ENCODE measurements at places on chromosomes 2 and 18.

DNA sequence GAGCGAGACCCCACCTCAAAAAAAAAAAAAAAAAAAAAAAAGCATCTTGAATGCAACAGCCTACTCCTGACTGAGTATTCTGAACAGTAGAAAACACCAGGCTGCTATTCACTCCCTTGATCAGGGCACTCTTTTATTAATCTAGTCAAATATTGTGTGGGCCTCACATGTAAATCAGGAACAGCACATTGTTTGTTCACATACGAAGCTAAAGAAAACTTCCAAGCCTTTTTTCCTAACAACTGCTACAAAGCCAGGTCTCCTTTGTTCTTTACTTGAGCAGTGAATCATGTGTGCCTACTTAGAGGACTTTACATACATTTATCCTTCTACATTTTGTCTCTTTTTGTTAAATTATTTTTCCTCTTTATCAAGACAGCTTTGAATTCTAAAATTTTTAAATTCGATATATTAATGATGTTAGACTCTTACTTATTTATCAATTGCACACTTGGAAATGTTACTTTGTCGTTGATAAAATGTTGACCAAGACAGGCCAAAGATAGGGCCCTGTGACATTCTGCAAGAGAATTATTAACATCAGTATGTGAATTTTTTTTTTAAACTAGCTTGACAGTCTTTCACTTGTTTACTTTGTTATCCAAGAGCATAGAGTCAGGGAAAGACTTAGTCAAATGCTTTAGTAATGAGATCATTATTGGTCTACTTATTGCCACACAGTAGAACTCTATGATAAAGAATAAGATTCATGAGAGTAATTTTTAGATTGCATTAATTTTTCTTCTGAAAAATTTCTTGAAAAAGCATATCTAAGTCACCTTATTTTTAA is 13.2 kb downstream of the SPATS2L start:
- DNase-seq = no peak

GRCh38 chr2:101152272-101153076 is 1.3 kb upstream of the TBC1D8 start:
- DNase-seq = peak; percentile 26

- DNase-seq = peak; percentile 73
Measured at GRCh38 chr2:68734688-68735525, at the start of gene ARHGAP25. ARHGAP25 (plus strand) TSS chr2:68734811; CDS start chr2:68735200, 389 bp downstream.

- no peak for DNase-seq
Measured at GRCh38 chr2:236210536-236210935, 42.4 kb upstream of the GBX2 start.

DNA sequence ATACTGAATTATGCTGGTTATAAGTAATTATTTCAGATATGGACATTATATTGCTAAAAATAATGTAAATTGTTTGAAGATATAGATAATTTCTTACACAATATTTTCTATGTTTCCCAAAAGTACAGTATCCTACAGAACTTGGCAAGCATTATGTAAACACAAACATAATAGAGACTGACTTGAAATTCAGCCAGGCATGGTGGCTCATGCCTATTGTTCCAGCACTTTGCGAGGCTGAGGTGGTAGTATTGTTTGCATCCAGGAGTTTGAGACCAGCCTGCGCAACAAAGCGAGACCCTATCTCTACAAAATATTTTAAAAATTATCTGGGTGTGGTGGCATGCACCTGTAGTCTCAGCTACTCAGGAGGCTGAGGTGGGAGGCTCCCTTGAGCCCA is 1300.5 kb upstream of the DDX18 start:
- no peak for DNase-seq

GRCh38 chr18:79917169-79917852 is 34.1 kb downstream of the SLC66A2 start:
- DNase-seq = no peak

DNA sequence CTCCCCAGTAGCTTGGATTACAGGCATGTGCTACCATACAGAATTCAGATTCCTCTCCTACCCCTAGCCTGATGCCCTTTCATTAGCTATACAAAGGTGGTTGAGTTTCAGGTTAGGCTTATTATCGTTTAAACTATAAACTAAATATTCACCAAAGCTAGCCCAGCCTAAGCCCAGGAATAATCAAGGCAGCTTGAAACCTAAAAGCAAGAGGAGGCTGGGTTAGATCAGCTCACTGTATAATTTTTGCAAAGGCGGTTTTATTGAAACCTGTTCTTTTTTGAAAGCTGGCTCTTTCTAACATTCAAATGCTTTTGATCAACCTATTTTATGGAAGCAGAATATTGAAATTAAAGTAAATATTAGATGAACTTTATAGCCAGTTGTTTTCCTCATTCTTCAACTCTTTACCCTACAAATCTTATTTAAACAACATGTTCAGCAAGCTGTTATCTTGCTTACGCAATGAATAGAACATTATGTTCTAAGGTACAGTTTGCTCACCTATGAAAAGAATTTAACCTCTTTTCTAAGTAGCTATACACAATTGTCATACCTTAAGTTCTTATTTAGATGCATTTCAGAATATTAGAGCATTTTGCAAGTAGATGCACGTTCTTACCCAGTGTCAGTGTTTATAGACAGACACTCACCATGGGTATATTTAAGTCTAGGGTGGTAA is 241.6 kb downstream of the NEDD4L start:
- no peak for DNase-seq

GRCh38 chr18:59051470-59052165 is 88.1 kb upstream of the SEC11C start:
- DNase-seq = no peak

- no peak for DNase-seq
Measured at GRCh38 chr18:79614211-79614955, 65.2 kb upstream of the CTDP1 start.

DNA sequence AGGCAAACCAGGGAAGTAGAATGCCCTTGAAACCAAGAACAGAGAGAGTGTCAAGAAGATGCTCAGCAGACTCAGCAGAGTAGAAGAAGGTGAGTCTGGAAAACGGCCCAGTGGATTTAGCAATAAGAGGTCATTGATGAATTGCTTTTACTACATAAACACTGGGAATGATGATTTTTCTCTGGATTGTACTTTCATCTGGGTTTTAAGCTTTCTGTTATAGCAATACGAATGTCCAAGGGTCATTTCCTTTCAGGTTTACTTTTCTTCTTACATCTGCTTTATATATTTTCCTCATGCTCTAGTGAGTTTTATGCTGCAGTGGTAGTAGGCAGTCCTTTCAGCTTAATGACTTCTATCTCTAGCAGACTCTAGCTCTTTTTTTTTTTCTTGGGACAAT is 16.9 kb downstream of the EML6 start:
- DNase-seq = no peak

GRCh38 chr2:12720278-12720620 is 3.5 kb downstream of the TRIB2 start:
- no peak for DNase-seq

- DNase-seq = no peak
Measured at GRCh38 chr2:1907291-1907690, 163.0 kb upstream of the PXDN start.

DNA sequence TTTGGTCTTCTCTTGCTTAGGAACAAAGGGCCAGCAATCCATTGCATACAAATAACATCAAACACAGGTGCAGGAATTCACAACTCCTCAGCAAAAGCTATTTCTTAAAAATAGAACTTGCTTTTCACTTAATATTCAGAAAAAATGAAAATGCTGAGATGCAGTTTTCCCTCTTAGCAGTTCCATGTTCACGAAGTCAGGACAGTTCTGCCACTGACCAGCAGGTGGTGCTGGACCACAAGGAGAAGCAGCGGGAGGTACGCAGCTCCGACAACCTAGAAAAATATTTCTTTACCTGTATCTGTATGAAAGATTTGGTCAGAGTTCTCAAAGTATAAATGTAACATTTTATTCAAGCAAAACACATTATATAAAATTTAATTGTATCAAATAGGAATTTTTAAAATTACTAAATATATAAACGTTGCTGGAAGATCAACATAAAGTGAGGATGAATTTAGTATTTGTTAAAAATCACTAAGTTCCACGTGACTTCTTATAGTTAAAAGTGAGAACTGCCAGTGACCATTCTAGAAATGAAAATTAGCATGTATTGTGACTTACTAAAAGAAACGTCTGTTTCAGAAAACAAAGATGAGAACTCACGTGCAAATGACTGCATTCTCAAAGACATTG is 48.8 kb downstream of the ADNP2 start:
- DNase-seq = peak; percentile 74

- DNase-seq = no peak
Measured at GRCh38 chr2:160425434-160426151, 68.0 kb downstream of the RBMS1 start.

DNA sequence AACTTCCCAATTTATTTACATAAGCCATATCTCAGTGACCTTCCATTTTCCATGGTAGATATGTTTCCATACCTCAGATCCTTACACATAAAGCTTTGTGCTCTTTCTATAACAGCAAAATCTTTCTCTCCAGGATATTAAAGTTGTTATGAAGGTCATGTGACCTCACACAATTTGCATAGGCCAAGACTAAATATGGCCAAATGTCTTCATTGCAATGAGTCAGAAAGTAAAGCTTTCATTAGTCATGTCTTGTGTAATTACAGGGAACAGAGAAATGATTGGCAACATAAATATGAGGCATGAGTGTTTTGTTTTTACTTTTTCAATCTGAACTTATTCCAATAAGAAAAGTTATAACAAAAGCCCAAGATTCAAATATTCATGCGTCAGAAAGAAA is 243.5 kb downstream of the ASXL3 start:
- no peak for DNase-seq

DNA sequence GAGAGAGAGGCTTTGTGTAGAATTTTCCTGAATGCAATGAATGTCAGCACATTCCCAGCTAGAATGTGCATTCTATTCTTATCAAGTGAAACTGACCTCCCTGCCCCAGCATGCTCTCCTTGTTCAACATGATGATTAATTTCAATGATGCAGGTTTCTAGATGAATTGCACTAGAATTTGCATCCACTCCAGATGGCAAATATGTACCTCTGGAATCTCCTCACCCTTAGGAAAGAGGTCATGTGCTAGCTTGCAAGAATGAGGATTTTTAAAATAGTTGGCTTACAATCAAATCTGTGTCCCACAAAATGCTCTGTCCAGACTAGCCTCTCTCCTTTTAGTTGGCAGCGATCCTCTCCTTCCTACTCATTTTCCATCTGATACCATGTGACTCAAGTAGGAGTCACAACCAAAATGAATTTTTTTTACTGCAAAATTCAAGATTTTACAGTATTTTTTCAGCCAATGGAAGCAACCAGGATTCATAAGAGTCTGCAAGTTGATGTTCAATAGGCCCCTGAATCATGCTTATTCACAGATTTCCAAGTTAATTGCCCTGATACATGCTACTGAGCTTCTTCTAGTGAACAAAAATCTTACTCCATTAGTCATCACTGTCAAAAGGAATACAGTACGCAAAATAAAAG is 21.0 kb upstream of the STAT4 start:
- no peak for DNase-seq

GRCh38 chr18:3151399-3152264 is 68.1 kb downstream of the MYOM1 start:
- peak; percentile 55 for DNase-seq

DNA sequence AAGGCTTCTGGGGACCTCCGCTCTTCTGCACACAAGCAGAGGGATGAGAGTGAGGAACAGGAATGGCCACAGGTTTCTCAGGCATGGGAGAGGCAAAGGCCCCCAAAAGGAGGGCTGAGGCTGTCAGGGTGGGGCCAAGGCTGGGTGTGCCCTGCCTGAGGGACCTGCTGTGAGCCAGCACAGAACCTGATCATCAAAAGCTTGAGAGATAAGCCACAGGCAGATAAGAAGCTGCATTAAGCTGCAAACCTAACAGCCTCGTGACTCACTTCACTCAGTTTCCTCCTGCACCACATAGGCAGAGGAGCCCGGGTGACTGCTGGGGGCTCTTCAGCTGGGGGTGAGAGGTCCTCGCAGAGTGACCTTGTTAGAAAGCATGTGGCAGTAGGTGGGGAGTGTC is 64.5 kb upstream of the LAPTM4A start:
- no peak for DNase-seq

DNA sequence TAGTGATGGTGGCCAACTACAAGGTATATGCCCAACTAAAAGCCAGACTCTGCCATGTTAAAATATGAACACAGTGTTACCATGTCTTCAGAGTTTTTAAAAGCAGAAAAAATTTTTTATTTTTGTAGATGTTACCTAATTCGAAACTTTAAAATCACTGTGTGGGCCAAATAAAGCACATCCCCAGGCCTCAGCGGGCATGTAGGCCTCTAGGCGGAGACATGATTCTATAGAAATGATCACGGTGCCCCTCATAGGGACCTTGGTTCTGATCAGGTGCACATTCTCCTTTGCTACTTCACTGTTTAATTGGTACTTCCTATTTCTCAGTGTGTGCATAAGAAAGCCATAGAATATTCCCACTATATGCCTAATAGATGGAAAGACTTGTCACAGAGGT is 349.2 kb downstream of the XIRP2 start:
- no peak for DNase-seq

DNA sequence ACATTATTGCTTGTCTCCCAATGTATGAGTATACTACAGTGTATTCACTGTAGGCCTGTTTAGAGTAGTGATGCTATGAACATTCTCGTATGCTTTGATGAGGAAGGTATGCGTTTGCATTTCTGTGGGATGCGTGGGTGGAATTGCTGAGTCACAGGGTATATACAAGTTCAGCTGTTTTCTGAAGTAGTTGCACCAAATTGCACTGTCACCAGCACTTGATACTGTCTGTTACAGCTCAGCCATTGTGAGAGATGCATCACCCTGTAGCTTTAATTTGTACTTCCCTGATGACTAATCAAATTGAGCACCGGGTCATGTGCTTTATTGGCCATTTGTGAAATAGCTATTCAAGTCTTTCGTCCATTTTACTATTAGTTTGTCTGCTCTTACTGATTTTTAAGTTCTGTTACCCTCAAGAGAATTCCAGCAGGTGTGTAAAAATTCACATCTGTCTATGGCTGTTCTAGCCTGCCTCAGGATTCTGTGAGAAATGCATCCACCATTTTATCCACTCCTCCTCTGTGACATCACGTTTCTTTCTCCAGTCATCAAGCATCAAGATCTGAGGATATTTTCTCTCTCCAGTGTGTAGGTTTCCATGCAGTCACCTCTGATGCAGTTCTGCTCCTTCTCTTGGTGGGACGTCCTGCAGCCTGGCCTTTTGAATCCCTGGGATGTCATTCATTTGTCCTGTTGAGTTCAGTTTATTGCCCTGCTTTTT is 72.5 kb downstream of the DGKD start:
- no peak for DNase-seq

DNA sequence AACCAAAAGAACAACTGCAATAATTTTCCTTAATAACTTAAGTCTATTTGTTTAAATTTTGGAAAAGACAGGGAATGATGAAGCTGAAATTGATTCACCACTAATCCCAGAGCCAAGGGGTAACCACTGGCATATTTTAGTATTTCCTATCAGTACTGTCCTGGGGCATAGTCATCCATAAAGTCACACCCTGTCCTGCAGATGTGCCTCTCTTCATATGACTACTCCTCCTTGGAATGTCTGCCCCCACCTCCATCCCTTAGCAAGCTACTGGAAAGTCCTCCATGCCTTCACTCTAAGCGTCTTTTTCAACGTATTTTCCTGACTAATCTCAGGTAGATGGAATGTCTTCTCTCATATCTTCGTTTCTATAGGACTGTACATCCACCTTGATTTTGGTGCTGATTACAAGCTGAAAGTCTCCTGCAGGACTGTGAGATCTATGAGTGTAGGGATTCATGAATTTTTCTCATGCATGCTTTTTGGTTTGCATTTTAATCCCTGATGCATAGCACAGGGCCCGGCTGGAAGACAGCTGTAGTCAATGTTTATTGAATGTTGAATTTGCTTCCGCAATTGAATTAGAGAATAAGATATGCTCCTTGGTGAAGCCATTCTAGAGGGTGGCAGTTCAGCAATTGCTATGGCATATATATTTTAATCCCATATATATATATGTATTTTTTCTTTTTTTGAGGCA is 85.6 kb downstream of the MOGAT1 start:
- DNase-seq = no peak
